RKO (cell line): ENCODE measurements at places on chromosomes 3 and 15.

- DNase-seq: peak; percentile 37
These were observed 256.0 kb upstream of the STAC start for GRCh38 chr3:36124118-36124796.

- DNase-seq: no peak
These were observed 80.7 kb downstream of the PPARG start for GRCh38 chr3:12369598-12369997.

DNA sequence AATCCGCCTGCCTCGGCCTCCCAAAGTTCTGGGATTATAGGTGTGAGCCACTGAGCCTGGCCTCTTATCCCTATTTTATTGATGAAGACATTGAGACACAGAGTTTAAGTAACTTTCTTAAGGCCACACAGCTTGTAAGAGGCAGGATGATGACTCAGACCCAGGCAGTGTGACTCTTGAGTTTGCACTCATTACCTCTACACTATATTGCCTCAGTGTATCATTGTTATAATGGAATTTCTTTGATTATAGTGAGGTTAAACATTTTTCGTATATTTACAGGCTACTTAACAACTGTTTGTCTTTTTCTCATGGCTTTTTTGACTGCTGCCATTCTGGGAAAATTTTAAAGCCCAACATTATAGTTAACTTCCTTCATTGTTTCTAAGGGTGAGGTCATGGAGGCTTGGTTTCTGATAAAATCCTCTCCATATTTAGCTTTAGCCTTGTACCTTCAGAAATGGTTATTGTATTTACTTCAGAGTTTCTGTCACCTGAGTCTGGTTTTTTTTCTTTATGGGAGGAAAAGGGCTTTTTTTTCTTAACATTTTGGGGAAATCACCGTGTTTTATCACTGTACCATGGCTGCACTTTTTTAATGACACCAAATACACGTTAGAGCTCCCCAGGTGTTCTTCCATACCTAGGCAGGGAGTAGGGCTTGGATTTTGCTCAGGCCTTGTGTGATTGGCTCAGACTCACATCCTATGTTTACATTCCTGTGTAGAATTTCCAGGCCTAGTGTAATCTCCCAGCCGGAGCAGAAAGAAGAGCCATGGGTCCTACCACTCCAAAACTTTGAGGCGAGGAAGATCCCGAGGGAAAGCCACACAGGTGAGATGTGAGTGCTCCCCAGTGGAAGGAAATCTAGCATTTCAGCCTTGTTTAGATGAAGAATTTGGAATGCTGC, 6.3 kb downstream of the ZNF774 start:
- DNase-seq: peak; percentile 80

DNA sequence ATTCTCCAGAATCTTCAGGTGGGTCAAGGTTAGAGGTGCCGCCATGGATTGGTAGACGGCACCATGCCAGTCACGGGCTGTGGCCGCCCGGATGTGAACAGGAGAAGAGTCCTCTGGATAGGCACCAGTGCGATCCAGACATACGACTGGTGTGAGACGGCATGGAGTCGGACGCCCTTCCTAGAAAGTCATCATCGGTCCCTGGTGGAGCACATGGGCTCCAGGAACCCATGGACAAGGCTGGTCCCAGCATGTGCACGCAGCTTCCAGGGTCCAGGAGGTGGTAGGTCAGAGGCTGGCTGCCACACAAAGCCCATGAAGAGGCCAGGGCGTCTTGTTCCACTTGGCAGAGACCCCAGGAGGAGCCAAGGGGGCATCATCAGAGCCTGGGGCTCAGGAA, 276.1 kb upstream of the LRRC3B start:
- no peak for DNase-seq

GRCh38 chr3:126964261-126964660, 18.7 kb upstream of the PLXNA1 start:
- no peak for DNase-seq

GRCh38 chr15:87522997-87523396, 733.5 kb downstream of the NTRK3 start:
- DNase-seq: no peak

DNA sequence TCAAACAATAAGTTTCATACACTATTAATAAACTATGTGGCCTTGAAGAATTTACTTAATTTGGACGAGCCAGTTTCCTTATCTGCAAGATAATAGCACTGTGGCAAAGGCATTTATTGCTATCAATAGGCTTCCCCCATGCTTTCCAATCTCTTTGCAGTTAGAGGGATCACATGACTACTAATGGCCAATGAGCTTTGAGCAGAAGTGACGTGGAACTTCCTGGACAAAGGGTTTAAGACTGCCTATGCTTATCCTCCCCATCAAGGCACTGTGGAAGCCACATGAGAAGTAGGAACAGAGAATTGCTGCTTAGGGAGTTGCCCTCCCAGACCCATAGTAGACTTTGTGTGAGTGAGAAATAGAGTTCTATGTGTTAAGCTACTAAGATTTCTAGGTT, 16.7 kb upstream of the ZMAT3 start:
- peak; percentile 16 for DNase-seq

GRCh38 chr15:29969562-29970401, 113.0 kb upstream of the GOLGA8J start:
- DNase-seq: no peak

DNA sequence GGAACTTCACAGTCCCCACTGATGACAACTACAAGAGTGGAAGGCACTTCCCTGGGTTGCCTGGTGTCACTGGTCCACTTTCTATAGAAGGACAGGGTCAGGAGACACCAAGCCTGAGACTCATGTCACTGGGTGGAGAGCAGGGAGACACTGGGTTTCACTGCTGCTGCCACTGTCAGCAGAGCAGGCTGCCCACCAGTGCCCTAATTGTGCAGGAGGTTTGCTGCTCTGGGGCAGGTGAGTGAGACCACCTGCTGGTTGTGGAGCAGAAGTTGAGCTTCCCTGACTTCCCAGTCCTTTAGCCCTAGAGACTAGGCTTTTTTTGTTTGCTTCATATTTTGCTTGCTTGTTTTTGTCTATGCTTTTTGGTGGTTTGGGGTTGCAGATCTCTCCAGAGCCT, 528.4 kb upstream of the RGMA start:
- DNase-seq: no peak

DNA sequence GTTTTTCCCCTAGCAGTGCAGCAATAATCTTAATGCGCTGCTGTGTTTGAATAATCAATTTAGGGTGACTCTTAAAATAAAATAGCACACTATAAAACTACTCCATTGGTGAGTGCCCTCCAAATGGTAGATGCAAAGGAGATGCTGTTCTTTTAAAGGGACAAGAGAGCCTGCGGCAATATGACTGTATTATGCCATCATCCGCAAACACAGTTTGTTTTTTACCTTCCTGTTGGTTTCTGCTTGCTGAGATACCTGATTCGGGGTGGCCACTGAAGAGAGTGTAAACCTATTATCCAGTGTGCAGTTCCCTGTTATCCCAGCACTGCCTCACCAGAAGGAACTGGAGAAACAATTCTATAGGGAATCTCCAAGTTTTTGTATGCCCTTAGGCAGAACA, 523.1 kb upstream of the TGFBR2 start:
- no peak for DNase-seq

DNA sequence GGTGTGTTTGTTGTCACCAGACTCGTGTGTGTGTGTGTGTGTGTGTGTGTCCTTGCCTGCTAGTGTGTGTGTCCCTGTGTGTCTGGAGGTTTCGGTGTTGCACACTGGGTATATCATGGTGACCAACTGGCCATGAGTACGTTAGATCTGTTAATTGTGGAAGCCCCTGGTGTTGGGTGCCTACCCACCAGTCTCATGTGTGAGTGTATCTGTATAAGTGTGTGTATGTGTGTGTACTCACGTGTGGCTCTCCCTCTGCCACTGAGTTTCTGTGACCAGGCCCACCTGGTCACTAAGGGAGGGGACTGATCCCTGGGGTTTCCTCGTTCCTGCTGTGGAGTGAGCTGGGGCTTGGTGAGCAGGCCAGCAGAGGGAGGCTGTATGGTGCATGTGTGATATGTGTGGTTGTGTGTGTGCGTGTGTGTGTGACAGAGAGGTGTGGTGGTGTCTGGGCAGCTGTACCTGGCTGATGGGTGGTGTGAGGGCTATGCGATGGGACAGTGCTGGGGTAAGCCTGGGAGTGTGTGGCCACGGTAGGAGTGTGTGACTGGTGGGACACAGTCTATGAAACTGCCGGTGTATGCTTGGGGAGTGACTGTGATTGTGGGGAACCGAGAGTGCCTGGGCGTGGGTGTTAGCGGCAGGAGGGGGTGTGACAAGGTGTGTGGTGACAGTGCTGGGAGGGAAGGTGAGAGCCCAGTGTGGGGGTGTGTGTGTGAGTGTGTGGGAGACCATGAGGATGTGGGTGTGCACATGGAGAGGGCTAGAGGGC, 1.8 kb downstream of the PRKCD start:
- no peak for DNase-seq

DNA sequence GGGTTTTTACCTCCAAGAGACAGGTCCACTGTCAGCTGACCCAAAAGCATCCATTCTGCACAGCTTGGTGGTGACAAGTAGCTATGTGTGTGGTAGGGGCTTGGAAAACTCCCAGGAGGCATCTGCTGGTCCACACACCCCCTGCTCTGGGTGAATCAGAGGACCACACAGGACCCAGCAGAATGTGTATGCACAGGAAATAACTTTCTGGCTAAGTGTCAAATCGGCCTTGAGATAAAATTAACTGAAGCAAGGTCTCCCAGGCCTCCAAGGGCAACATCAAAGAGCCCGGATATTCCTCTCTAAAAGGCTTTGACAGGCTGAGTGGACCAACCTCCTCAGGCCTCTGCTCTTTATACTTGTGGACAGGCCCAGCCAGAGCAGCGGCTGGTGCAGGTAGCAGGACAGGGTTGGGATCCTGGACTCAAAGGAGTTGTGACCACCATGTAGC, 66.5 kb downstream of the CTNNB1 start:
- no peak for DNase-seq

- DNase-seq: no peak
These were observed 46.2 kb downstream of the SLC25A26 start for GRCh38 chr3:66267031-66267430.

GRCh38 chr15:85492406-85492805, 112.0 kb downstream of the AKAP13 start:
- no peak for DNase-seq

- DNase-seq: no peak
These were observed 62.1 kb downstream of the PDCD6IP start for GRCh38 chr3:33860373-33861050.

GRCh38 chr3:54046641-54047214, 75.6 kb upstream of the CACNA2D3 start:
- no peak for DNase-seq

- DNase-seq: no peak
These were observed 53.8 kb downstream of the IQSEC1 start for GRCh38 chr3:13019243-13020095.

GRCh38 chr3:99570061-99570460, 68.3 kb upstream of the COL8A1 start:
- DNase-seq: no peak

DNA sequence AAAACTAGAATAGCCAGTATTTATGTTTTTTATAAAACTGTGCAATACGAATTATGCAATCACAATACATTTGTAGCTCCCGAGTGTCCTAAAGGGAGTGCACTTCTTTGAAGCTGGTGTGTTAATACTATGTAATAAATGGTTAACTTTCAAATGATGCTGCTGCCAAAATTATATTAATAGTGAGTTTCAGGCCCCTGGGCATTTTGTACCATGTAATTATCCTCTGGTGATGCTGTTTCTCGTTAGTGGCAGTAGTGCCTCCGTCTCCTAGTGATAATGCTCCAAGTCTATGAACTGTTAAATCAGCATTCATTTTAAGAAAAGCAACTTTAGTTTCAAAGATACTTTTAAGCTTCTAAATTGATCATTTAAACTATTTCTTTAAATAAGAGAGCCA, 132.7 kb upstream of the BHLHE40 start:
- DNase-seq: no peak

- no peak for DNase-seq
These were observed 659.4 kb upstream of the ADAMTS9 start for GRCh38 chr3:65347166-65347565.

DNA sequence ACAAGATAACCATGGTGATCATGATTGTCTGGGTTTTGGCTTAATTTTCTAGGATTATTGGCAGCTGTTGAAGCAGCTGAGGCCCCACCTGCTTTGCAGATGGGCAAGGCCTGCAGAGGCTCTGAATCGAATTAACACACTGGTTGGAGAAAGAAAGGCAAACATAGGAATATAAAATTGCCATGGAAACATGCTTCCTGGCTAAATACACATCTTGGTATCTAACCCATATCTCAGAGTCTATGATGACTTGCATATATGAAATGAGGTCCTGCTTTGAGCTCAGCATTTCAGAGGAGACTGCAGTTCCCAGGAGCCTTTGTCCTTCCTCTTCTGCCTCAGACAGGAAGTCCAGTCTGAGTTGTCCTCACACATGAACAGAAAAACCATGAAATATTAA, 24.3 kb upstream of the SV2B start:
- DNase-seq: no peak

- DNase-seq: no peak
These were observed 105.1 kb upstream of the SLCO2A1 start for GRCh38 chr3:134134698-134135415.

DNA sequence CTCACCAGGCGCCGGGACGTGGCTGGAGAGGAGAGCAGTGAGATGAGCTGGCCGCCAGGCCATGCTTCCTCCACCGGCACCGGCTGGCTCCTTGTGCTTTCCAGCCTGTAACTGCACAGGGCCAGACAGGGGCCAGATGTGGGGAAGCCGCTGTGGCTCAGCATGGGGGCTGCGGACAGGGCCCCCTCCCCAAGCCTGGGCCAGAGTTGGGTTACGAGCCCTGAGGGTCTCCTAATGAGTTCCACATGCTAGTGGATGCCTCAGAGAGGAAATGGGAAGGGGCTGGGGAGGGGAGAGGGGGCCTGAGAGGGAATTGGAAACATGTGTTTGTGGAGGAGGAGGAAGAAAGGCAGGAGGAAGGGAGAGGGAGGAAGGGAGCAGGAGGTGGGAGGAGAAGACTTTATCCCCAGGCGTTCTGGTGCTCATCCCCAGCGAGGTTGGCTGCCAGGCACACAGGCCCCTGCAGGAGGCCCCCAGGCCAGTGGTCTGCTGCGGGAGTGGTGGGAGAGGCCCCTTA, 11.7 kb upstream of the DUSP7 start:
- DNase-seq: no peak

DNA sequence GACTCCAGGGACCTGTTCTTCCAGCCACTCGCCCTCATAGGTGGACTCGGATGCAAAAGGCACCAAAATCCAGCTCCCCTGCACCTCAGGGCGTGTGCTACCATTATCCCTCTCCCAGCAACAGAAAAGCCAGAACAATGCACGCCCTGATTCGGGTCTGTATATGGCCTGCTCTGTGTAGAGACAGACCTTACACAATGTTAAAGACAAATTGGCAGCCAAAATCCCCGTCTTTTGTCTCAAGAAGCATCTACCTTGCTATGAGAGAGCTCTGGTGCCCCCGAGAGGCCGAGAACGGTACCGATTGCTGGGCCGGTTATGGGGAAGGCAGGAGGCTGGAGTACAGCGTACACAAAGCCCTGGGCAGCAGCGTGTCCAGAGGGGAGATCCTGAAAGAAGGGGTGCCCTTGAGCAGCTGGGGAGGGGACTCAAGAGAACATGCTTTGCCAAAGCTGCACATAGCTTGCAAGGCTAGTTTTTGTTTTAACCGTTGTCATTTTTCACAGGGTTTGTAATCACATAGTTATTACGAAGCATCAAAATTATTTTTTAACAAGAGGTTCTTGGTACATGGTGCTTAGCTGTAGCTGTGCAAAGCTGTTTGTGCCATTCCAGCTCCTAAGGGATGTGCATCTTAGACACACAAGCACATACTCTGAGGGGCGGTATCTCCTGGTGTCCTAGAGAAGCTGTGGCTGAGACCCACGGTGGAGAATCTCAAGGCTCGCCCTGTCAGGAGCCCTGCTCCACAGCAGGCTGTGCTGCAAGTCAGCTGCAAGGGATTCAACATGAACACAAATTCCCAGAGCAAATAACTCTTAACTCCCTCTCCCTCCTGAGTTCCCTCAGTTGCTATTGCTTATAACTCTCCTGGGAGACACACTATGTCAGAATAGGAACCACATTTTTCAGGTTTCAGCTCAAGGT, 461.5 kb upstream of the PPP2R3A start:
- peak; percentile 57 for DNase-seq
